ENCODE measurements at places on chromosomes 7 and 10. TPM values are rescaled to one million over a fixed set of nuclear protein-coding genes. Genes with fewer than 3 reads are reported as not detected.
A peak's percentile ranks its signal among the peaks of the same experiment; 100 is the strongest.

DNA sequence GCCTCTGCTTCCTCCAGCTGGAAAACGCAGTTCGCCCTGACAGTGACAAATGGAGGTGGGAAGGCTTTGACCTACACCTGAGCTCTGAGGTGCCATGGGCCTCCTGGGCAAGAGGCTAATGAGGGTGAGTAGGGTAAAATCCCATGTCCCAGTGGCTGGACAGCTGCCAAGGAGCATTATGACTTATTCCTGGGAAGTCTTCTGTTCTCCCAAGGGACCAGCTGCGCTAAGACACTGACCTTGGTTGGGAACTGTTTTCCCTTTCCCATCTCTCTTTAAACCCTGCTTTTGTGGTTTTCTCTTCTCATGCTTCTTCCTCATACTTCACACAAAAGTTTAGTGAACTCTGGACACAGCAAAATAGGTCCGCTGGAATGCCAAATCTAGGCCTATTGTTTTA, 72.6 kb downstream of the COPG2 start:
- DNase-seq, result peak; percentile 37

SVOPL gene
- not detected for total RNA-seq

DNA sequence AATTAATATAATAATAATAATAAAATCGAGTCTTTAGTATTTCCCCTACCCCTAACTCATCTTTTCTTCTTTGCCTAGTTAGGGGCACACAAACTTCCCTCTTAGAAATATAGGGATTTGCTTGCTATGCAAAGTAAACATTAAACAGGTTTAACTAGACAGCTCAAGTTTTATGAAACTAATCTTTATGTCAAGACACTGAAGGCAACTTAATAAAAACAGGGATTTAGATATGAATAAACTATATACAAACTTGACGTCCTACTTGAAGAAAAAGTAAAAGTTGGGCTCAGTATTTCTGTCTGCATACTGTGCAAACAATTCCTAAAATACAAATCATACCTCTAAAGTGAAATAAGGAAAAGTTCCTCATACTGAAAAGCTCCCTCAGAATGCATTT, 52.1 kb upstream of the CAV2 start:
- DNase-seq, result no peak

- no peak for DNase-seq
These were observed 560.3 kb downstream of the ZWINT start for GRCh38 chr10:55800602-55801352.

DNA sequence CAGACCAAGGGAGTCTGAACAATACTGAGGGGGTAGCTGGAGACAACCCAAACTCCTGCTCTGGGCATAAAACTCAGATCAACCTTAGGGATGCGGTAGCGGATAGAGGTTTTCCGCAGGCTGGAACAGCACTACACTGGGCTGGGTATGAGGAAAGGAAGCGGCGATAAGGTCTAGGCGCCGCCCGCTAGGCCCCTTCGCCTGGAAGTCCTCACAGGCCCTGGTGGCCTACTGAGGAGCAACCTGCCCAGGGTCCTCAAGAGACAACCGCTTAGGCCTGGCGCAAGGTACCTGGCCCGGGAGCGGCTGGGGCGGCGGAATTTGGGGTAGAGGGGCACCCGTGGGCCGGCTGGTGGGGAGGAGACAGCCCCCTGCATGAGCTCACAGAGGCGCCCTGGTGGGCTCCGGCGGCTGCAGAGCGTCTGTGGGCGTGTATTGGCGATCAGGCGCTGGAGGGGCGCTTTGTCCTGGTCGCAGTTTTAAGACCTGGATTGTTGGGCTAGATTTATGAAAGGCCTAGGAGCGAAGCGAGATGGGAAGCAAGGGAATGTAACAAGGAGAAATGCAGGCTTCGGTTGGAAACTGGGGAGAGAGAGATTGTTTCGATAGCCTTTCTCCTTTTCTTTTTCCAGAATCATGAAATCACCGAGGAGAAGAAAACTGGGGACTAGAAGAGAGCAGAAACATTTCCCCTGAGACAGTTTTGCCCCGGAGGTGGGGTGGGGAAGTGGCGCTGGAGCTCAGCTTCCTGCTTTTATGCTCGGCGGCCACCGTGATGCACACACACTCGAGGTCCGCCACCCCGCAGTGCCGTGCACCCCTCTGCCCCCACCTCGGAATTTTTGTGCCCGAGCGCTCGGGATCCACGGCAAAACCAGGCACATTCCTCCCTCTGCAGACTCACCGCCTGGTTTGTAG, 2.4 kb upstream of the NKX2-3 start:
- DNase-seq, result no peak

GRCh38 chr10:103967448-103968071, 620 bp downstream of the SLK start:
- no peak for DNase-seq

GPAM gene
- 25.0 TPM for total RNA-seq

- peak; percentile 34 for DNase-seq
These were observed 930.6 kb upstream of the ZNF722 start for GRCh38 chr7:63067897-63068585.

GRCh38 chr10:6036861-6037321, 25.3 kb downstream of the IL2RA start:
- no peak for DNase-seq

GRCh38 chr10:60964257-60965235, 20.6 kb upstream of the RHOBTB1 start:
- peak; percentile 57 for DNase-seq

BAMBI gene
- 12.5 TPM for total RNA-seq

HPS1 gene
- 28.9 TPM for total RNA-seq

PCGF6 gene
- total RNA-seq, result 5.5 TPM

GRCh38 chr10:118980870-118981269, 48.6 kb upstream of the NANOS1 start:
- DNase-seq, result no peak

GRCh38 chr7:158109364-158110033, 478.1 kb downstream of the PTPRN2 start:
- DNase-seq, result no peak

FOXP2 gene
- total RNA-seq, result 1.2 TPM

COL28A1 gene
- total RNA-seq, result 2.7 TPM

- no peak for DNase-seq
These were observed 17.9 kb upstream of the SERPINE1 start for GRCh38 chr7:101108961-101109360.

- DNase-seq, result no peak
These were observed 40.6 kb upstream of the SEPHS1 start for GRCh38 chr10:13388478-13389230.

BAIAP2L1 gene
- 2.0 TPM for total RNA-seq

GRCh38 chr10:88541116-88541626, 41.9 kb downstream of the RNLS start:
- DNase-seq, result no peak

- DNase-seq, result no peak
These were observed 5.5 kb downstream of the CYP2W1 start for GRCh38 chr7:988426-988911.

- DNase-seq, result no peak
These were observed 78.3 kb downstream of the ST8SIA6 start for GRCh38 chr10:17375936-17376584.

DNA sequence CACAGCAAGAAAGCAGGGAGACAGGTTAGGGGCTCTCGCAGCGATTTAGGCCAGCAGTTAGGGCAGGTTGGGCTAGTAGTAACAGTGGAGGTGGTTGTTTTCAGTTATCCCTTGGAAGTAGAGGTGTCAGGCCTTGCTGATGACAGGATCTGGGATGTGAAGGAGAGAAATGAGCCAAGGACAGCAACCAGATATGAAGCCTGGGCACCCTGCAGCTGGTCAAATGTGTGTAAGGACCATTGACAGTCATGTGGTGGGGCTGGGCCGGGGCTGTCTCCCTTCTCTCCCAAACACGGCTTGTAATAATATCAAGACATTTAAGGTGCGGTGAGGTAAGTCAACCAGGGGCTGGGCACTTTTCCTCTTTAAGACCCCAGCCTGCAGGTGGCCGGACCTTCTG, 112.5 kb upstream of the IGFBP3 start:
- peak; percentile 46 for DNase-seq

- DNase-seq, result no peak
These were observed 248.9 kb downstream of the KIAA1217 start for GRCh38 chr10:24457661-24458318.

MSS51 gene
- 2.9 TPM for total RNA-seq

TMEM178B gene
- 38.2 TPM for total RNA-seq

DNA sequence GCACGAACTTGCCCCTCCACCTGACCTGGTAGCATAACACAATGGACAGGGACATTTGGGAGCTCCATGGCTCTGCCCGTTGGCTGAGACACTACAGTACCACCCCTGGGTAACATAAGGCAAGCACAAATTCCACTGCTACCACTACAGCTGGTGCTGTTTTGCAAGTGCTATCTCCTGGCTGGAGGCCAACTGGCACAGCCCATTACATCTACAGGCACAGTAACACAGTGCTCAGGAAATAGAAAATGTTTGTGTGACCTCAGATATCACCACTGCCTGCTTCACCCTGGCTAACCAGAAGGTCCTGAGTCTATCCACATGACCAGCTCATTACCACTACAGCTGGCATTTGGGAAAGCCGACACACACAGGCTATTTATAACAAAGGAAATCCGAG, 631.1 kb upstream of the MBL2 start:
- peak; percentile 89 for DNase-seq

PURB gene
- 15.7 TPM for total RNA-seq

- DNase-seq, result no peak
These were observed 79.9 kb downstream of the VTI1A start for GRCh38 chr10:112526906-112527305.

DNA sequence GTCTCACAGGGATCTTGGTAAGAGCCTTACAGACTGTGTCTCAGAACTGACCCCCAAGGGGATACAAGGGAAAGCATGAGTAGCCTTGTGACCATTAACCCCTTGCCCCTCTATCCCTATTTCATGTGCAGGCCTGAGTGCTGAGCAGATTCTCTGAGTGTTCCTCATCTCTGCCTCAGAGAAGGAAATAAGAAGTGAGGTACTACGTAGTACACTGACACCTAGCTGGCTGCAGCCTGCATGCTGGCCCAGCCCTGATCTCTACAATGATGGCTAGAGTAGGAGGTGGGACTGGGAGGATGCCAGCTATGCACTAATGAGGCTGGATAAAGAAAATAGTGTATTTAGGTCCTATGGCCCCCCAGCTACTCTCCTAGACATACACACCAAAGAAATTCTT, 174.9 kb upstream of the HPS1 start:
- no peak for DNase-seq

DNA sequence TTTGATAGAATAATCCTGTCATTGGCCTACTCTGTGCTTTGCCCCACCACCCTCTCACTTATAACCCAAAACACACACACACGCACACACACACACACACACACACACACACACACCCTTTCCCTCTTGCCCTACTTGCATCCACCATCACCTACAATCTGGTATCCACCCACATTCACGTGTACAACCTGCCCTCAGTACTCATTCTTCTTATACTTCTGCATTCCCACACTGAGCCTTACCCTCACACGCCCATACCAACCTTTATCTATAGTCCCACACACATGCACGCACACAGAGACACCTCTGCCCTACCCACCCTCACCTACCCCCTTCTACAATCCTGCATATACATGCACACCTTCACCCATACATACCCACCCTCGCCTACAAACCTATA, 10.8 kb upstream of the SRI start:
- no peak for DNase-seq

- no peak for DNase-seq
These were observed 119.2 kb downstream of the PPP1R9A start for GRCh38 chr7:95026421-95027072.

DNA sequence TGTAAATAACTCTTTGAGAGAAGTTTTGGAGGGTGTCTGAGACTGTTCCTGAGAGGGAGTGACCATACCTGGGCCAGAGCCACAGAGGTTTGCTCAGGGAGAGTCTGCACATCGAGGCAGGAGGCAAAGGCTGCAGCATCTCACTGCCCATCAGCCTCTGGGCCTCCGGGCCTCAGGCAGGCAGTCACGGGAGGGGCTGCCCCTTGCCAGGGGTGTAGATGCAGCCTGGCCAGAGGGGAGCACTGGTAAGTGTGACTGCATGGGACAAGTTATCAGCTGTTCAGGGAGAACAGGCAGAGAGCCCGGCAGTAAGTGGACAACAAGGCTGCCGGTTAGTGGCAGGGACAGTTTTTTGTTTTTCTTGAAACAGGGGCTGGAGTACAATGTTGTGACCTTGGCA, 55.9 kb downstream of the ZNF467 start:
- peak; percentile 80 for DNase-seq

Measured in left ventricle myocardium superior (tissue), 1 donor.